ENCODE measurements at places on chromosomes 12 and 14.

DNA sequence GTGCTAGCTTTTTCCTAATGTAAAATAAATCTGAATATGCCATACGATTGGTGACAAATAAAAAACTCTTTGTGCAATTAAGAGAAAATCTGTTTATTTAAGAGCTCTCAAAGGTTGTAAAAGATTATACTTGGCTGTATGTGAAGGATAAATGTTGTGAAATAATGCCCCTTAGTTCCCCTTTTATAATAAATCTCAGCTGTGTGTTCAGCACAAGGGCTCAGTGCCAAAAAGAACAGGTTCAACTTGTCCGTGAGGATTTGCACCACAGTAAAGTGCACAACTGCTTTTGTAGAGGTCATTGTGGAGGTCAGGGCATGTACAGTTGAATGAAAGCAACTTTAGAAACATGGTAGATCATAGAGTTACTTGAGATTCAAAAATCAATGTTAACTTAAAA is 118.6 kb downstream of the TRMT5 start:
- DNase-seq: no peak

DNA sequence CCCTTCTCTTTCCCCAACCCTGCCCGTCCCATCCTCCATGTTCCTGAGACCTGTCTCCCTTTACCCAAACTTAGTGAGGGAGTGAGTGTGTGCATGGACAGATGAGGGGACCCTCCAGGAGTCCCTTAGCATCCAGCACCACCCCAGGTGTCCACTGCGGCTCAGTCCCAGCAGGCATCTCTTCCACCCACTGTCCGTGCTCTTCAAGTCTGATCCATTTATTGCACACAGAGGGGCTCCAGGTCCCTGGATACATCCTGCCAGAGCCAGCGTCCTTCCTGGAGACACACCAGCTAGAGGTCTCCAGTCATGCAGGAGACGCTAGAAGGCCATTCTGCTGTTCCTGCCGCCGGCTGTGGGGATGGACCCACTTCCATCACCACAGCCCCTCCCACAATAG is 239.2 kb downstream of the ADGRD1 start:
- DNase-seq: no peak

DNA sequence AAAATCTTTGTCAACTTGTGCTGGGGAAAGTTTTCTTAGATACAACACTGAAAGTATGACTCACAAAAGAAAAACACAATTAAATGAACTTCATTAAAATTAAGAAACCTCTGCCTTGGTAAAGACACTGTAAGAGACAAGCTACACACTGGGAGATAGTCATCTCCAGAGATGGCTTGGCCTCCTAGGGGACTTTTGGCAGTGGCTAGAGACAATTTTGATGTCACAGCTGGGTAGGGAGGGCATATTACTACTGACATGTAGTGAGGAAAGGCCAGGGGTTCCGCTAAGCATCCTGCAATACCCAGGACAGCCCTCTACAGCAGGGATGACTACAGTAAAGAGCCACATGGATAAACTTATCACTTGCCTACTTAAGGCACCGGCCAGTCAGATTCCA is 8.7 kb upstream of the RNASE4 start:
- no peak for DNase-seq

DNA sequence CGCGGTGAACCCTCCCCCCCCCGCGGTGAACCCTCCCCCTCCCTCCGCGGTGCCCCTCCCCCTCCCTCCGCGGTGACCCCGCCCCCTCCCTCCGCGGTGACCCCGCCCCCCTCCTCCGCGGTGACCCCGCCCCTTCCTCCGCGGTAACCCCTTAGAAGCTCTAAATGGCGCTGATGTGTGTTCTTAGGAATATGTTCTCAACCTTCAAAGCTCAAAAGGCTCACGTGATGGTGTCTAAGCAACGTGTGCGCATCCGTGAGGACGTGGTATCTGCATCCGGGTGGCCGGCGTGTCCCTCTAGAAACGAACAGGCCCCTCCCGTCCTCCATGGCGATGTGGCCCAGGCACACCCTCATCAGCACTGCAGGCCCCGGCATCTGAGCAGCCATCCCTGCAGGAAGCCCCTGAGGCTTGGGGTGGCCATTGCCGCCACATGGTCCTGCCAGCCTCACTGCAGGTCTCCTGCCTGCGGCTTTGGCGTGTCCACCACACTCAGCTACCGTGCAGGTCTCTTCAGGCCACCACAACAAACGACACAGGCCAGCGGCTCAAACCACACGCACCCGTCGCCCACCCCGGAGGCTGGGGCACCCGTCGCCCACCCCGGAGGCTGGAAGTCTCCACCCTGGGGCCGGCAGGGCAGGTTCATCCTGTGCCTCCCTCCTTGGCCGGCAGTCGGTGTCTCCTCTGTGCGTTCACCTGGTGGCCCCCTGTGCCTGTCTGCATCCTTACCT is 14.5 kb upstream of the FBRSL1 start:
- DNase-seq: no peak

- DNase-seq: no peak
Measured at GRCh38 chr12:25186038-25186787, 8.7 kb downstream of the DNAI7 start.

DNA sequence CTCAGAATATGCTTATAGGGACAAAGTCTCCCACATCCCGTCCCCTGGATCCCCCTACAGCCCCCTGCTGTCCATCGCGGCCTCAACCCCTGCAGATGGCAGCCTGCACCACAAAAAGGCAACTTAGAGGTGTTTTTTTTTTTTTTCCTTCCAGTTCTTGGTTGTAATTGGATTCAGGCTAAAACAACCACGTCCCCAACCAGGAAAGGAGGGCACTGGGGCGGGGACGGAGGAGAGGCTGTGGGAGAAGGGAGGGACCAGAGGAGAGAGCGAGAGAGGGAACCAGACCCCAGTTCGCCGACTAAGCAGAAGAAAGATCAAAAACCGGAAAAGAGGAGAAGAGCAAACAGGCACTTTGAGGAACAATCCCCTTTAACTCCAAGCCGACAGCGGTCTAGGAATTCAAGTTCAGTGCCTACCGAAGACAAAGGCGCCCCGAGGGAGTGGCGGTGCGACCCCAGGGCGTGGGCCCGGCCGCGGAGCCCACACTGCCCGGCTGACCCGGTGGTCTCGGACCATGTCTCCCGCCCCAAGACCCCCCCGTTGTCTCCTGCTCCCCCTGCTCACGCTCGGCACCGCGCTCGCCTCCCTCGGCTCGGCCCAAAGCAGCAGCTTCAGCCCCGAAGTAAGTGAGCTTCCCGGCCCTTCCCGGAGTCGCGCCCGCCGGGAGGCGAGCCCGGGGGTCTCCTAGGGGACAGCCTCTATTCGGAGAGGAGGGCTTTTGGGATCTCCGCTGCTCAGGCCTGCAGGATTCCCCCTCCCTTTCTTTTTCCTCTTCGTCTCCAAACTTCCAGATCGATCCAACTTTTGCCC is at the start of gene MMP14:
TSS of gene MMP14 (plus strand) at position 285 of the 813 bp plus-strand sequence. CDS start at position 518, 233 bp downstream.
- no peak for DNase-seq

DNA sequence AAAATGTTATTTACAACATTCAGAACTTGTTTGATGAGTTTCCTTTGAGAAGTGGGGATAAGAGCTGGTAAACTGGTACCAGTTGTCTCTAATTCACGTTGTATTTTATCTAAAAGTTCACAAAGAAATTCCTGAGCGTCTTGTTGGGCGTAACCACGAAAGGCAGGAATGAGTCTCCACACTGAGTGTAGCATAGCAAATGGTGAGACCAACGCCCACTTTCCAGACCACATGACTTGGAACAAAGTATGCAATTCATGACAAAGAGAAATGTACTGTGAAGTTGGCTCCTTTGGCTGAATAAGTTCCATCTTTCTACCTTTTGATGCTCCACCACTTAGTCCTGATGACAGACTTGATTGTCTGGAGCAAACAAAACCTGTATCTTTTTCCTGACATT is 18.4 kb downstream of the USP44 start:
- DNase-seq: no peak

GRCh38 chr12:124410354-124411175 is 115.7 kb downstream of the RFLNA start:
- no peak for DNase-seq

- no peak for DNase-seq
Measured at GRCh38 chr12:5083955-5084849, 40.5 kb downstream of the KCNA5 start.

DNA sequence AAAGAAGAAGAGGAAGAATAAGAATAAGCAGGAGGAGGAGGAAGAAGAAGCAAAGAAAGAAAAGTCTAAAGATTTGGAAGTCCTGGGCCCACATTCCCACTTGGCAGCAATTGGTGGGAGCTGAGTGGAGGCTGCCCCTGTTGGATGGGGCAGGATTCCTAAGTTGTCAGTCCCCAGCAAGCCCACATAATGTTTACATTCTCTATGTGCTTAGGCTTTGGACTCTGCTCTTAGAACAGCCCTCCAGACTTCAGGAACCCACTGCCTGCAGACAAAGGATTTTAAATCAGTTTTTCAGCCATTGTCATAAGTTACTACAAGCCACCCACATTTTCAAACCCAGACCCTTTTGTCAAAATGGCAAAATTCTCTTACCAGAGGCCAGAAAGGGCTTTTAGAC is 92.0 kb downstream of the OTX2 start:
- DNase-seq: no peak

DNA sequence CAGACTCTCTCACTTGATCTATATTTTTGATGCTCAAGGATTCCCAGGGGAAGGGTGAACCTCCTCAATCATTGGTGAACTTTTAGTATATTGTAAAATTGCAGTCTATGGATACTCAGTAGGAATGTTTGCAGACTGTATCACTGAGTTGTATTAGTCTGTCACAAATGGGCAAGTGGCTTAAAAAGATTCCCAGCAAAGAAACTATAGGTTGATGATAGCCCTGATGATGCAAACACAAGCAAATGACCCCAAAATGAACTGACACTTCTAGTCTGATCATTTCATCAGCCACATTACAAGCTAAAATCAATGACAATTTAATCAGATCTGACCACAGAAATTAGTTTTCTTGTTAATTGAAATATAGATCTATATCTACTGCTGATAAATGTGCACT is 59.5 kb downstream of the RTN1 start:
- no peak for DNase-seq

DNA sequence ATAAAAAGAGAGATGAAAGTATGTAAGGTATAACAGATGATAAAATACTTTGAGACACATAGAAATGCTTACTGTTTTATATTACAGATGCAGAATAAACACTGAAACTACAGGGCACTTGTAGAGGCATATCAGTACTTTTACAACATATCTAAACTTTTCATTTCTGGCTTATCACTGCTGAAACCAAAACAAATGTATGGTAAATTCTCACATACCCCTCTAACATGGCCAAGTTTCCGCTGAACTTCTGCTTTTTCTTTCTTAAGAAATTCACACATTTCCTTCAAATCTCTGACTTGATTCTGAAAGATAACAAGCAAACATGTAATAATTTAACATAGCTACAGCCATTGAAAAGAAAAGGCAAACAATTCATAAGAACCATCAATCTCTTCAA is 33.3 kb upstream of the C12orf50 start:
- no peak for DNase-seq

- DNase-seq: no peak
Measured at GRCh38 chr12:2583091-2583497, 211.7 kb upstream of the FKBP4 start.

- no peak for DNase-seq
Measured at GRCh38 chr12:2764398-2764797, 30.4 kb upstream of the FKBP4 start.

- DNase-seq: no peak
Measured at GRCh38 chr12:118842866-118843265, 138.5 kb upstream of the SRRM4 start.

DNA sequence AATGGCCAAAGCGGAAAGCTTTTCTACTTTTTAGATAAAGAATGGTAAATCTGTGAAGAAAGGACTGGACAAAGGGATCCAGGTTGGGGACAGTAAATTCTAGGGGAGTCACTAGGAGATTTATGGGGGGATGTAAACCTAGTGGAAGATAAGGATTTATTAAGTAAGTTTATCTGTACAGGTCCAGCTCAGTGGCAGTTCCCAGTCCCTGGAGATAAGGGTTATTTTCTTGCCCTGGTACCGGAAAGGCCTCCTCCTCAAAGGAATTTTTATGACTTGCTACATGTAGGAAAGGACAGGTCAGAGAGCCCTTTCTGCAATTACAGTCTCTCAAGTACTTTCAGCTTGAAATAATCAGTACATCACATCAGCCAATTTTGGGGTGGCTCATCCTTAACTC is 72.6 kb upstream of the BICD1 start:
- DNase-seq: no peak

- no peak for DNase-seq
Measured at GRCh38 chr12:11729008-11729407, 79.5 kb downstream of the ETV6 start.

GRCh38 chr14:47526591-47527244 is 148.7 kb downstream of the MDGA2 start:
- no peak for DNase-seq

- no peak for DNase-seq
Measured at GRCh38 chr12:110528277-110528839, 26.2 kb downstream of the RAD9B start.

DNA sequence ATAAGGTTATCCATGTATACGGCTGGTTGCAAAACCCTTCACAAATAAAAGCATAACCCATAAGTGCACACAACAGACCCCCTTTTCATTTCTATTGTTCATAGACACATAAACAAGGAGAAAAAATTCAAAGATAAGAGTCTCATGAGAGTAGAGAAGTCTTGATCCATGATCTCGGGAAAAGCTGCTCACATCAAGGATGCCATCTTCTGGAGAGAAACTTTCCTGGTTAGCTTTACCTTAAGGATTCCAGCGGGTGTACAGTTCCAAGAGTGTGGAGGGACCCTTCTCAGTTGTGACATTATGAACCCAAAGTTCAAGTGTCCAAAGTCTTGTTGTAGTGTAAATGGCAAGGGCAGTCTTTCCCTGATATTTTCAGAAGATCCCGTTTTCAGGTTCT is 144.5 kb downstream of the LLPH start:
- no peak for DNase-seq

DNA sequence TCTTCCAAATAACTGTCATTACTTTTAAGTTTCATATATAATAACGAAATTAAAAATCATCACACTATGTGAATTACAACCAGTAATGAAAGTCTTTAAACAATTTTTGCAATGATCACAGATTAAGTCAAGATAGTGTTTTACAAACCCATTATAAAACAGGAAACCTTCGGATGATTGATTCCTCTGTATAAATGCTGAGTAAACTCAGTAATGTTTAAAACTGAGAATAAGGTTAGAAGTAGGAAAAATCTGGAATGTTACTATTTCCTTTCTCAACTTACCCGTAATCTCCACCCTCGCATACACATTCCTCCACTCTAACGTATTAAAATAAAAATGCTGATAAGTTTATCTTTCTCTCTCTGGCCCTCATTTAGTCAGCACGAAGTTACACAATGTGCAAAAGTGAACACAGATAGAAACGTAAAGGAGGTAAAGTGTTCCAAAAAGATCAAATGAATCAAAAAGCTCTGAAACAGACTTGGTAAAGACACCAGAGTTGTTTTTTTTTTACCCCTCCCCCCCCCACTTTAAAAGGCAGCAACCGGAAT is 1.6 kb downstream of the ZFC3H1 start:
- DNase-seq: no peak

Data from activated CD4-positive, CD25-positive, alpha-beta regulatory T cell treated with anti-CD3 and anti-CD28 coated beads, Interleukin-2, amount 50 U/mL, for 16 hours (primary cell).